T-helper 22 cell (primary cell): ENCODE measurements at places on chromosomes 7 and 10.

DNA sequence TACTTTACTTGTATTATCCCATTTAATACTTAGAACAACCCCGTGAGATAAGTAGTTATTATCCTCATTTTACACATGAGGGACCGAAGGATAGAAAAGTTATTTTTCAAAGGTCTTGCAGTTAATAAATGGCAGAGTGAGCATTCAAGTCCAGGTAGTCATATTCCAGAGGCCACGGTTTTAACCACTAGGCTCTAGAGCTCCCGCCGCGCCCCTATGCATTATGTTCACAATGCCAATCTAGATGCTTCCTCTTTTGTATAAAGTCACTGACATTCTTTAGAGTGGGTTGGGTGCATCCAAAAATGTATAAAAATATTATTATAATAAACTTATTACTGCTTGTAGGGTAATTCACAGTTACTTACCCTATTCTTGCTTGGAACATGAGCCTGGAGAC, 11.4 kb upstream of the CFAP69 start:
- DNase-seq, result no peak

DNA sequence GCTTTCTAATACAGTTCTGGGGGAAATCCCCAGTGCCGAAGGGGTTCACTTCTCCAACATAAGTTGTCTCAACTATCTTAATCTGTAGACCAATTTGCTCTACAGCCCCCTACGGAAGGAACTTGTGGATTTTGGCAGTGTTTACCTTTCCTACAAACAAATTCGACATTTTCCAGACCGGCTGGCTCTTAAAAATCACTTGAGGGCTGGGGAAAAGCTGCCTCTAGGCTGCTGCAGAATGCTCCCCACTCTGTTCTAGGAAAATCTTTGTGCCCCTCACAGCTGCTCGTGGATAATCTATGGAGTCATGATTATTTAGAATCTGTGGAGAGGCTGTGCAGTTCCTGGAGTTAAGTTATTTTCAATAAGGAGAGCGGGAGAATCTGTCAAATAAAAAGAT, 474.6 kb upstream of the FZD8 start:
- DNase-seq, result no peak

GRCh38 chr10:93438613-93439253, 43.4 kb downstream of the MYOF start:
- no peak for DNase-seq

DNA sequence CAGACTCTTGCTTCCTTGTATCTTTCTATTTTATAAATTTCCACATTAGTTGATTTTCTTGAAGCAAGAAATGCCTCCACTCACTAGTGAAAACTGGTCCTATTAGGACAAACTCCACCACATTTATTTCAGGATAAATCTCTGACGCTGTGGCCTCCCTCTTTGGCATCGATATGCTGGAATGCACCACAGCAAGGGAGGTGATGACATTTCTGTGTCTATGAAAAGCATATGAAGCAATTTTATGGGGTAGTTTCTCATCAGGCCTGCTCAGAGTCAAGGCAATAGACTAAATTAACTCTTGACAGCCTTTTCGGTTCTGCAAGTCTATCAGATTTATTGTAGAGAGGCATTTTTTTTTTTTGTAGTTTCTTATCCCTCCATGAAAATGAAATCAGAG, 304.4 kb downstream of the ZEB1 start:
- DNase-seq, result no peak

- DNase-seq, result no peak
These were observed 176.1 kb downstream of the SH3PXD2A start for GRCh38 chr10:103679096-103679790.

- DNase-seq, result no peak
These were observed 519.1 kb upstream of the AUTS2 start for GRCh38 chr7:69078997-69079769.
